ENCODE measurements at places on chromosomes 3 and 15. TPM values are rescaled to one million over a fixed set of nuclear protein-coding genes. Genes with fewer than 3 reads are reported as not detected.

GRCh38 chr15:79608066-79608864 lies 176.1 kb downstream of the MINAR1 start:
- no peak for DNase-seq

DNA sequence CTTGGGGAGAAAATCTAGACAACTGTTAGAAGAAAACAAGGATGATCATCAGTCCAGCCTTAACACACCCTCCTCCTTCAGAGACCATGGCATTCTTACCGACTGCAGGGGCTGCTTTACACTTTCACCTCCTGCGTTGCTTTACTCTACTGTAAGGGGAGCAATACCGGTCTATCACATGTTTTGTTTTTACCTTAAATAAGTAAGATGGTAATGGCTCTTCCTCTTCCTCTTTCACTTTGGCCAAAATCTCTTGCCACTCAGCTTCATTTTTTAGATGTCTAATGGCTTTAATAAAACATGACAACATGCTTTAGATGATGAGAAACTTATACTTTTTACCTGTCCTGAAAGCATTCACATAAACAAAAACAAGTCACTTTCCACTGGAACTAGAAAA lies 33.4 kb upstream of the STIMATE start:
- DNase-seq, result no peak

- no peak for DNase-seq
These were observed 106.3 kb upstream of the DLG1 start for GRCh38 chr3:197404754-197405153.

DNA sequence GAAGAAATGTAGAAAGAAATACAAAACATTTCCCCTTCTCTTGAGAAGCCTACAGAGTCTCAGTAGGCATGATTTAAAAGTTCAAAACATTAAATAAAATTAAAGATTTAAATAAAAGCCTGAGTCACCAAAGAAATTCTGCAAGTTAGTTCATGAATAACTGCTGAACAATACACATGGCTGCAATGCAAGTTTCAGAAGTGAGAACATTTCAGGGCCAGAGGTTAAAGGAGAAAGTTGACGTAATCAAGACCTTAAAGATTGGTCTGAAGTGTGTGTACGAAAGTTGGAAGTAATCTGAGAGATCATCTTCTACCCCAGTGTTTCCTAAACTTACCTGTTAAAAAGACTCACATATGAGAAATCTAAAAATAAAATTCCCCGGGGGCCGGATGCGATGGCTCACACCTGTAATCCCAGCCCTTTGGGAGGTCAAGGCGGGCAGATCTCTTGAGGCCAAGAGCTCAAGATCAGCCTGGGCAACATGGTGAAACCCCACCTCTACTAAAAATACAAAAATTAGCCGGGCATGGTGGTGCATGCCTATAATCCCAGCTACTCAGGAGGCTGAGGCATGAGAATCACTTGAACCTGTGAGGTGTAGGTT lies 108.7 kb upstream of the PHLDB2 start:
- no peak for DNase-seq

DNA sequence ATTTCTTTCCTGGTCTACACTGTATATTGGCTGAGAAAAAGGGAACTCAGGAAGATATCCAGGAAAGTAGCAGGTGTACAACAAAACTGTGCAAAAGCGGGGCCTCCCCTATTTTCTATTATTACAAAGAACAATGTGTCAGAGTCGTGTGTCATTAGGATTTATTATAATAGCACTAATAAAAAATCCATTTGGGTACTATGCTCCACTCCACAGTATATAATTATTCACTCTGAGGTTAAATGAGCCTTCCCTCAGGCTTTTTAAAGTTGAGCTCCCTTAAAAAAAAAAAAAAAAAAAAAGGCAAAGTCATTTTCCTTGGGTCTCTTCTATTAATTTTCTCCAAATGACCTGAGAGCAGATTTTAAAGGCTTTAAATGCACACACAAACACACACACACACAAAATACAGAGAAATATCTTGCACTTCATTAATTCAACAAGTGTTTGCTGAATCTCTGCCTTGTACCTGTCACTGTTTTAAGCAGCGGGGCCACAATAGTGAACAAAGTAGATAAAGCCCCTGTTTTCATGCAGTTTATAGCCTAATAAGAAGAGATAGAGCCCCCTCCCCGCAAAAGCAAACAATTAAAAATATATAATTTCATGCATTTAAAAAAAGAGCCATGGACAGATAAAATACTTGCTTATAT lies 1.3 kb upstream of the DPP8 start:
- no peak for DNase-seq

GRCh38 chr3:179133575-179133974 lies 14.6 kb upstream of the PIK3CA start:
- DNase-seq, result no peak

DNA sequence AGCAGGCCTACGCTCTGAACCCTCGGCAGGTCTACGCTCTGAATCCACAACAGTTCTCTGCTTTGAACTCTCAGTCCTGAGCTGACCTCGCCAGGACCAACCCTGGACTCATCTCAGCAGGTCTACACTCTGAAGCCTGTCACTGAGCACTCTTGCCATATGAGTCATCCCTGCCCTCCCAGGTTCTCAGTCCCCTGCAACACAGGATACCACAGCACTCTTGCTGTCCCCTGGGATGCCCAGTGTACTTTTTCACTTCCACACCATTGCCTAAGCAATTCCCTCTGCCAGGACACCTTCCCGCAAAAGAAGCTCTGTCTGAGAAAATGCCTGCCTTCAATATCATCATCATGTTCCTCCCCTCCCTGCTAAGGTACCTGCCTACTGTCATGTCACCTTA lies 42.0 kb downstream of the NUP210 start:
- DNase-seq, result no peak

DNA sequence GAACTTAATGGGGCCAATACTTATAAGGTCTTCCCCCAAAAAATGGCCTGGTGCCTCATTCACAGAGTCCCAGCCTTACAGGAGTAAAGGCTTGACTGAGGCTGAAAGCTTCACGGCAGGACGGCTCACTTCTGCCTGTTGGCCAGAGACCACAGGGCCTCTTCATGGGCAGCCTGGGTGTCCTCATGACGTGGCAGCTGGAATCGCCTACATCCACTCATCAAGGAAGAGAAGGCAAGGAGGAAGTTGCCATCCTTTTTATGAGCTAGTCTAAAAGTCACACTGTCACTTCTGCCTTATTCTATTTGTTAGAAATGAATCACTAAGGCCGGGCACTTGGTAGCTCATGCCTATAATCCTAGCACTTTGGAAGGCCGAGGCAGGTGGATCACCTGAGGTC lies 89.3 kb upstream of the DGKG start:
- no peak for DNase-seq

GRCh38 chr15:83123529-83123928 lies 16.1 kb downstream of the TM6SF1 start:
- no peak for DNase-seq

DNA sequence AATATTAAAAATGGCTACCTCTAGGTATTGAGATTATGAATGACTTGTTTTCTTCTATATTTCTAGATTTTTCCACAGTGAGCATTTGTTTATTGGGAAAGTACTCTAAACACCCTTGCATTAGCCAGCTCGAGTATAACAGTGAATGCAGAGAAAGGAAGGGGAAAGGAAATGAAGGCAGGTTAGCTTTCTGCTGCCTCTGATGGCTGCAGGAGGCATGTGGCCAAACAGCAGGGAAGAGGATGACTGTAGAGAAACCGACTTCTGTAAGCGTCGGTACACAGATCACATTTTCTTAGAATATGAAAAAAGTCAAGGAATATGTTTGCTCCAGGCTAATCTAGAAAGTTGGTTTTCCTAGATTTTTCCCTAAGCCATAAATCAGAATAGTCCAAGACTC lies 19.8 kb downstream of the GNB5 start:
- no peak for DNase-seq

DNA sequence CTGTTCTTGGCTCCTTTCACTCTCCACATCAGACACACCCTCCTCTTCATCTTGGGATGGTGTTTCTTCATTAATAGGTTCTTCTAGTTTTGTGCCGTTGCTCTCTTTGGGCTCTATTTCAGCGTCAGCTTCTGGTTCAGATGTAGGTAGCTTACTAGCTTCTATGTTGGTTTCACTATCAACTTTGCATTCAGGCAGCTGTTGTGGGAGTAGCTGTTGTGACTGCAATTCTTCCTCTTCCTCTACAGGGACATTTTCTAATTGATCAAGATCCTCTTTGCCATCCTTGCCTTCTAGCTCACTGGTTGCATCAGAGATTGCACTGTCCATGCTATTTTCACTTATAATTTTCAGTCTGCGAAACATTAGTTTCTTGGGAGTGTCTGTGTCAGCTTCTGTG lies 80.1 kb downstream of the SETD2 start:
- no peak for DNase-seq

DNA sequence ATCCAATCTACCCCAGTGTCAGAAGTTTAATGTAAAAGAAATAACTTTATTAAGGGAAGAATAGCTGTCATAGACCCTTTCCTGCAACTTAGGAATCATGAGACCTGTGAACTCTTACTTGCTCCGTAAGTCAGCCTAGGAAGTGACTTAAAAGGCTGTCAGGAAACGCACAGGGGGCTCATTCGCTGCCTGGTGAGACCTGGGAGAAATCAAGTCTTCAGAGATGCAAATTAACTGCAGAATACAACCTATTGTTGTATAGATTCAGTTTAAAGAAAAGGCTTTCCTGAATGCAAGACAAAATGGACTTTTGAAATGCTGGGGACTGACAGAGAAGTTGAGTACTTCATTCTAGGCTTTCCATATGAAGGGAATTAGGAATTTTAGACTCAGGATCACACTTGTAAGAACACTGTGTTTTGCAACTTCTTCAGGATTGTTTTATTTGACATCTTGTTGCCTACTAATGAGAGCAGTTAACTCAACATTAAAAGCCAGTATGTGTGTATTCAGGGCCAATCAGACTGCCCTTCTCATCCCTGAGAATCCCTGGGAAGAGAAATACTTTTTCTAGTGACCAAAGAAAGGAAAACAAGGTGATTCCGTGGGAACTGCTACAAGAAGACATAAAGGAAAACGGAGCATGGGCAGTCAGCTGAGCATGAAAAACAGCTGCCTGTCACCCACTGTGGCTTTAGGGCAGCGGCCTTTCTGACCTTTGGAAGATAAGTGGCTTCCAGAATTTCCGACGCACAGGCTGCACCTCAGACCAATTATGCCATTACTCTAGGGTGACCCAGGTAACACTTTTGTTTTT lies 18.5 kb upstream of the DPPA4 start:
- no peak for DNase-seq

- no peak for DNase-seq
These were observed 153.5 kb downstream of the CLSTN2 start for GRCh38 chr3:140088513-140088912.

DNA sequence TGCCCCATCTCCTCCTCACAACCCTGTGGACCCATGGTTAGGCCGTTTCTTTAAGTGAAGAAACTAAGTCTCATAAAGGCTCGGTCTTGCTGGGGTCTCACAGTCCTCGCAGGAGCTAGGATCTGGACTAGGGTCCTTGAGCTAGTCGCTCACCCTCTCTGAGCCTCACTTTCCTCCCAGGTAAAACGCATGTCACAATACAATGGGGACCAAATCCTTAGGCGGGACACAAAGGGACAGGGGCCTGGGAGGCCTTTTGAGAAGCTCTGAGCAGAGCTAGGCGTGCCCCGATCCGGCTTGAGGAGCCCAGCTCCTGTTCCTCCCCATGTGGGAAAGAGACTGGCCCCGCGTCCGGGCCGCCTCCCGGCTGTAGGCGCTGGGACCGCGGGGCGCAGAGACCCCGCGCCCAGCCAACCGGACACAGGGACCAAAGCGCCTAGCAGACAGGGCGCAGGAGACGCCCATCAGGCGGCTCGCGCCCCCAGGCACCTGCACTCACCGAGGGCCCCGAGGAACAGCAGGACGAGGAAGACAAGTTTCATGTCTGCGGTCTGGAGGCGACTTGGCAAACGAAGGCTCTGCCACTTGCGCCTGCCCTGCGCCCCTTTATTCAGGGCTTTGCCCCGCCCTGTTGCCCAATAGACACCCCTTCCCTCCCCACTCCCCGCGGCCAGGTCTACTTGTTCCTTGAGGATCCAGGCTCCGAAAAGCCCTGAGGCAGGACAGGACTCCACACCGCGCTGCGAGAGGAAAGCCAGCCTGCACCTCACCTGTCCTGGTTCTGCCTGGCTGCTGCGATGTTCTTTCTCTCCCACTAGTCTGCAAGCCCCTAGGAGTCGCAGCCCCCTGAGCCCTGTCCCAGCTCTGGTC lies at the start of gene LTF:
Gene LTF, minus strand, starts transcription at position 580 of the 870 bp plus-strand sequence. Its CDS starts 38 bp downstream, at position 542.
- DNase-seq, result no peak

DNA sequence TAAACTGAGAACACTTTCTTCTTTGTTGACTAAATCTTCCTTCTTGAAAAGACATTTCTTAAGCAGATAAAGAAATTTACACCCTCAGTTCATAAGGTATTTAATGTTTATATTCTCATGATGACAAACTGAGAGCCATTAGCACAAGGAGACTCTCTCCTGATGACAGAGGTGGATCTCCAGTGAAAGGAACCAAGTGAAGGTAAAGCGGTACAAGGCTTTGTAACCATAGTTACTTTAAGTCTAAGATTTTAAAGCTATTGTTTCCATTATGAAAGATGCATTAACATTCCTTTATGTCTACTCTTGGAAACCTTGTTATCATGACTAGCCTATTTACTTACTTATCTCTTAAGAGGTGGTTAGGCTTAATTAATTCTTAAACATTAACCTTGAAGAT lies 737.1 kb downstream of the MECOM start:
- DNase-seq, result no peak

MYH15 gene
- total RNA-seq, result 1.2 TPM

GTF2E1 gene
- 32.0 TPM for total RNA-seq

ITIH4 gene
- total RNA-seq, result 1.5 TPM

NR1I2 gene
- total RNA-seq, result not detected

TM4SF4 gene
- total RNA-seq, result 0.46 TPM

CXCR6 gene
- total RNA-seq, result not detected

CLEC3B gene
- total RNA-seq, result not detected

Data from Panc1 (cell line).